ENCODE measurements at places on chromosomes 5 and 9. TPM values are rescaled to one million over a fixed set of nuclear protein-coding genes. Genes with fewer than 3 reads are reported as not detected.

DNA sequence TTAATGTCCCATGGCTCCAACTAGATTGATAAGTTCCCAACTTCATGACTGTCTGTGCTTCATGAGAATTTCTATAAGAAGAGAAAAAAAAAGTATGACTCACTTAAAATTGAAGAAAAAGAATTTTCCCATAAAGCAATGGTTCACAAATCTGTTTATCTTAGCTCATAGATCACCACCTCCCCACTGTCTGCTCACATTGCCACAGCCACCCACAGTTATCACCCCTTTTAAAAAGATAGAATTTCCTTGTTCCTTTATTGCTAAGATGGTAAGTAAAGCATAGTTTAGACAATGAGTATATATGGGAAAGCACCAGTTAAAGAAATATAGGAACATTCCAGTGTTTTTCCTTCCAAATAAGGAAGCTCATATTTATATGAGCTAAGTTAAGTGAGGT lies 67.1 kb downstream of the ALDH7A1 start:
- DNase-seq: no peak

DNA sequence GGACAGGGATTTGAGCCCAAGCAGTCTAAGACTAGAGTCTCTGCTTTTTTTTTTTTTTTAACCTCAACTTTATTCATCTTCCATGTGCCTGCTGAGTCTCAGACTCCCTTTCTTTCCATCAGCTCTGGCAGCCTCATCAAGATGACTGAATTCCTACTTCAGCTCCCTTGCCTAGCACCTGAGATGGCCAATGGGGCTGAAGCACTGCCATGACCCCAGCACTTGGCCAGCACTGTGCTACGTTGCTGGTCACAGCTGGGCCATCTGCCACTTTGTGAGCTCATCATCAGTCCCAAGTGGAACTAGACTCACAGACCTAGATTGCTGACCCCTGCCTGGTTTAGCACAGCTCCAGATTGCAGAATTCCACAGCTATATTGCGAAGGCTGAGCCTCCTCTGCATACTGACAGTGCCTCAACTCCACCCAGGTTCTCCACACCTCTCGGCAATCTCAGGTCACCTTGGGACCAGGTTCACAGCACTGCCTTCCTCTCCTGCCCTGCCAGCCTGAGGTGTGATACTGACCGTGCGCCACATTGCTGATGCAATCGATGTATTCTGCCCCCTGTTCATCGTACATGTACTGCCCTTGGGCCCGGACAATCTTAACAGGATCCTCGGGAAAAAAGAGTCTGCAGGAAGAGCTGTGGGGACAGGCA lies 1.6 kb downstream of the PHYKPL start:
- no peak for DNase-seq

DNA sequence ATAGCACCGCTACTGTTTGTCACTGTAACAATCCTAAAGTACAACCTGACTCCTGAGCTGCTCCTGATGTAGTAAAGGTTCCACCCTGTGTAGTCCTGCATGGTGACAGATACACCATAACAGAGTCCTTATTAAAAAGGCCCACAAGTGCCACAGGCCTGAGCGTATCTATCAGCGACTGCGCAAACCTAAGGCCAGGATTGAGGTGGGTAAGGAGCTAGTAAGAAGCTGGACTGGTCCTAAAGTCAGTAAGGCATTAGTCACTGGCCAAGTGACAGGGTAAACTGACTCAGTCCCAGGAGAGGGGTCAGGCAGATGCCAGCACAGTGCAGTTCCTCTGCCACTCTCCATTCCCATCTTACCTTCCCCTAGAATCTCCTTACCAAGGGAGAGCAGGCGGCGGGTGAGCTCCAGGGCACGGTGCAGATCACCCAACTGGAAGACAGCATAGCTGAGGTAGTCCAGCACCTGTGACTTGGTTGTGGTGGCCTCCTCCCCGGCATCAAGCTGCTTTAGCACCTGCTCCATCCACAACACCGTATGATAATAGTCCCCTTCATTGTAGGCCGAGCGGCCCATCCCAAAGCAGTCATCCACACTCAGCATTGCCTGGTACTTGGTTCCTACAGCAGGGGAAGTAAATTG lies 17.6 kb downstream of the P4HA2 start:
- no peak for DNase-seq

GRCh38 chr5:171848911-171849520 lies 63.4 kb downstream of the SMIM23 start:
- DNase-seq: no peak

- no peak for DNase-seq
These were observed 71.6 kb upstream of the PCA3 start for GRCh38 chr9:76692458-76693129.

TMEM232 gene
- total RNA-seq: 10.9 TPM

- no peak for DNase-seq
These were observed 10.6 kb upstream of the SHC3 start for GRCh38 chr9:89189215-89189614.

GRCh38 chr5:115785381-115786065 lies 30.9 kb downstream of the CDO1 start:
- DNase-seq: no peak

PCDH12 gene
- total RNA-seq: not detected

DNA sequence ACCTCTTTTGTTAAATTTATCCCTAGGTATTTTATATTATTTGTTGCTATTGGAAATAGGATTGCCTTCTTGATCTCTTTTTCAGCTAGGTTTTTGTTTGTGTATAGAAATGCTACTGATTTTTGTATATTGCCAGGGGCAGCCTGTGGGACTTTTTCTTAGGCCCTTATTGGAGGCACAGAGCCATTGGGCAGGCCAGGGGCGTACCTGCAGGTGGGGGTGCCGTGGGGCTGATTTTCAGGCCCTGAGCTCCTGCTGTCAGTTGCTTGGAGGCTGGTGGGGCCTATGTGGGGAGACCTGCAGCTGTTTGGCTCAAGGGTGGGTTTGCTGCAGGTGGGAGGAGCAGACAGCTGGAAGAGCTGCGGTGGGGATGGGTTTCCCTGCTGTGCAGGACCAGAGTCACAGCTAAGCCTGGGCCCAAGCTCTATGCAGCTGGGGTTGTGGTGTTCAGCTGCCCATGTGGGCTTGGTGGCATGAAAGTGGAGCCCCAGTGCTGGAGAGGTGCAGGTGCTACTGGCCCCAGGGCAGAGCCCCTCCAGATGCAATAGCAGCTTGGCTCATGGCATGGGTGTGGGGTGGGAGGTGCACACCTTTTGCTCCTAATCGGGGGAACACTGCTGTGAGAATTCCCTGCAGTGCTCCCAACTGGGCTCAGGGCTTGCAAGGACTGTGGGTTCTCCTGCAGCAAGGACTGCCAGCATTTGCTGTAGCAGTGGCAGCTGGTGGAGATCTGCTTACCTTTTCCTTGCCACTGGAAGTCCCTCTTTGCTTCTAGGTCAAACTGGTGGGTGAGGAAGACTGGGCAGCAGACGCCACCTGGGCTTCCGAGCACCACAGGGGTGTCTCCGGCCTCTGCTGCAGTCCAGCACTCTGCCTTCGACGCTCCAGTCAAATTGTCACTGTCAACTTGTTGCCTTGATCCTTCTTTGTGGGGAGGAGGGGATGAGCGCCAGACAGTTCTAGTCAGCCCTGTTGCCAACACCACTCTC lies 7.6 kb upstream of the CLPTM1L start:
- DNase-seq: no peak

DNA sequence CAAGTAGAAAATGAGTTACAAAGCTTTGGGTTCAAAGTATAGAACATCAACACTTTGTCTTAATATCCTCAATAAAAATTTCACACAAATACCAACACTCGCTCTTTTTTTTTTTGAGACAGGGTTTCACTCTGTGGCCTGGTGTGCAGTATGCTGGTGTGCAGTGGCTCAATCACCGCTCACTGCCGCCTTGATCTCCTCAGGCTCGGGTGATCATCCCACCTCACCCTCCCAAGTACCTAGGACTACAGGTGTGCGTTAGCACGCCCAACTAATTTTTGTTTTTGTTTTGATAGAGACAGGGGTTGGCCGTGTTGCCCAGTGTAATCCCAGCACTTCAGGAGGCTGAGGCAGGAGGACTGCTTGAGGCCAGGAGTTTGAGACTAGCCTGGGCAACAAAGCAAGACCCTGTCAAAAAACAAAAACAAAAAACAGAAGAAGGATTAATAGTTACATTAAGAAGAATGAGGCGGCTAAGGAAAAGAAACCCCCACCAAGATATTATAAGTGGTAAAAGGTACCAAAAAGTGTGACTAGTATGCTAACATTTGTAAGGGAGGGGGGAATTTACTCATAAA lies 20.3 kb downstream of the FNBP1 start:
- no peak for DNase-seq

- DNase-seq: no peak
These were observed 231.0 kb downstream of the ESM1 start for GRCh38 chr5:54754420-54754819.

GMCL2 gene
- total RNA-seq: not detected

DNA sequence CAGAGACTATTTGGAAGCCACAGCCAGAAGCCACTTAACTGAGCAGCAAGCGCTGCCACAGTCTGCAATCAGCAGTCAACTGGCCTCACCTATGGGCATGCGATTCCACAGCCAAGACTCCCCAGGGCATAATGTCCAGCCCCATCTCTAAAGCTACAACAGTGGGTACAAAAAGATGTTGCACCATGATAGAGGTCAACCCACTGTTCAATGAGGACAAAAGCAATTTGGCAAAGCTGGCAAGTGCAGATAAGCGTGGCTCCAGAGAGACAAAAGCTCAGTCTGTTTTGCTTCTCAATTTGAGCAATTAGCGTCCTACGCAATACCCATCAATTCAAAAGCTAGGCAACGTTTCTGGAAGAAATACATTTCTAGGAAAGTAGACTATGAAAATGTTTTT lies 3.2 kb downstream of the TAS2R1 start:
- DNase-seq: no peak

GRCh38 chr9:19381656-19382055 lies 1.6 kb upstream of the RPS6 start:
- DNase-seq: no peak

DNA sequence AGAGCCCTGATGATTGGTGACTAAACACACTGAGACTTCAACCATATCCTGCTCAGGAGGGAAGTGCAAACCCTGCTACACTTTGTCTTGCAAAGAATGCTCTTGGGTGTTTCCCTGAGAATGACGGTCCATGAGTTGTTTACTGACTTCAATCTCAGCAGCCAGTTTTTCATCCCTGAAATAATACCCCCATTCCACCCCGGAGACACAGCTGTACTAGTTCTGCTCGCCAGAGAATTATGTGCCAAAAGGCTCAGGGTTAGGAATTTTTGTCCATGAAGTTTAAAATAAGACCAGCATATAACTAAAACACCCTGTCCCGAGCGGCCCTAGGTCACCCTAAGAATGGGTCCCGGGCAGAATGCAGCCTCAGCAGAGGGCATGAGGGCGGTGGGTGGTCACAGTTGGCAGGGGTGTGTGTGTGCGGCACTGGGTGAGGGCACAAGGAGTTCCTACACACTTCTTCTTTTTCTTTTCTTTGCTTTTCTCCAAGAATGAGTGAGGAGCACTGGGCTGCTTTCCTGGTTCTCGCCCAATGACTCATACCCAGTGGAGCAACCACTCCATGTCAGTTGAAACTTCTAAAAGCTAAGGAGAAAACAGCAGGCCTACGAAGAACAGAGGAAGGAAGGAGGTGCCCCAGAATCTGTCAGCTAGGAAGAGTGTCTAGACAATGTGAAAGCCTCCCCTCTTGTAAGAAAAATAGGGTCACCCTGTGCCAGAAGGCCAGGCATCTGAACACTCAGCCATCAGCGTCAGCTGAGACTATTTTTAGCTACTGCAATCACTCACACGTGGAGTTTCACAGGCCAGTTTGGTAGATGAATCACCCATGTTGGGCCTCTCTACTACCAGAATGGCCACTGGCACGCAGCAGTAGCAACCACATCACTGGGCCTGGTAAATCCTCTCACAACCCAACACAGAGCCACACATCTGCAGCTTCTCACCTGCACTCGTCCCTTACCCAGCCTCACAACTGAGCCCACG lies 105.9 kb downstream of the DPYSL3 start:
- DNase-seq: peak; percentile 94

DNA sequence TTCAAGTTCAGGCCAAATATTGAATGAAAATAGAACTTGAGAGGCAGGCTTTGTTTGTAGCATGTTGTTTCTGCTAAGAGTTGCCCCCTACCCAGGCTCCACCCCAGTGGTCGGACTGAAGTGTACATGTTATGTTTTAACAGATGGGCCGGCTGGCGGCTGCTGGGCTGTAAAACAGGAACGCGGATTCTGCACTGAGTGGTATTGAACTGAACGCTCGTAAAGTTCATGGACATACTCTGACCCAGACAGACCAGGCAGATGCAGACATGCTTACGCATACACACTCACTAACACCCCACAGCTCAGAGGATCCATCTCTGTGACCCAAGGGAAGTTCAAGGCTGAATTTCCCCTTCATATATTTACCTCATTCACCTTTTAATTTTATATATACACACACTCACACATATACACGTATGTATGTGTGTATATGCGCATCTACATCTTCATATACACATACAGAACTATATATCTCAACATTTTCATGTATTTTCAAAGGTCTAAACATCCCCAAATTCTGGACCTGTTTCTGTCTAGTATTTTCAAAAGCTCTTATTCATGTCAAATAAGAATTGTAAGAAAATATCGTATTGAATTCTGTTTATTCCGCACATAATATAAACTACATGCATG lies 1.4 kb downstream of the MARCHF3 start:
- no peak for DNase-seq

- no peak for DNase-seq
These were observed 249.4 kb downstream of the ADAMTSL1 start for GRCh38 chr9:18723366-18723765.

PKD2L2 gene
- total RNA-seq: not detected

- no peak for DNase-seq
These were observed 95.7 kb downstream of the NFIB start for GRCh38 chr9:14218253-14218652.

SLC34A1 gene
- total RNA-seq: not detected

- DNase-seq: no peak
These were observed 258.9 kb upstream of the IRX2 start for GRCh38 chr5:3010301-3010952.

DNA sequence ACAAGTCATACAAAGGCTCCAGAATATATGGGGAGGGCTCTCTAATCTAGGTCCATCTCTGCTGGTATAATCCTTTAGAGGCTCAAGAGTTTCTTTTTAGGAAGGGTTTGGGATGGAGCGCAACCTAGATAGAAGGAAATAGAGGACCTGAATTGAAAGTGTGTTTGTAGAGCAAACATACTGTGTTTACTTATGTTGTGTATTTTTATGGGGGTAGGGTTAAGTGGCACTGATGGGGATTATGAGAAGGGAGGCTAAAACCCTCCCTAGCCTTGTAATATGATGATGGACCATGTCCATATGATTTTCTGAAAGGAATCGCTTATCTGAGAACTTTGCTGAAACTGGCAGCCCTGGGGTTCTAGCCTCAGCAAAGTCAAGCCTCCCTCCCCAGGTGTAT lies 4.4 kb upstream of the ELL2 start:
- no peak for DNase-seq

- no peak for DNase-seq
These were observed 24.1 kb downstream of the SARDH start for GRCh38 chr9:133713960-133714495.

PCDHB9 gene
- 0.71 TPM for total RNA-seq

GRCh38 chr5:82283893-82284292 lies 5.7 kb upstream of the RPS23 start:
- no peak for DNase-seq

UQCRQ gene
- total RNA-seq: 197 TPM

- DNase-seq: no peak
These were observed 52.8 kb downstream of the CTNND2 start for GRCh38 chr5:11851416-11851815.
